ENCODE measurements at places on chromosomes 16 and 17. TPM values are rescaled to one million over a fixed set of nuclear protein-coding genes. Genes with fewer than 3 reads are reported as not detected.

DNA sequence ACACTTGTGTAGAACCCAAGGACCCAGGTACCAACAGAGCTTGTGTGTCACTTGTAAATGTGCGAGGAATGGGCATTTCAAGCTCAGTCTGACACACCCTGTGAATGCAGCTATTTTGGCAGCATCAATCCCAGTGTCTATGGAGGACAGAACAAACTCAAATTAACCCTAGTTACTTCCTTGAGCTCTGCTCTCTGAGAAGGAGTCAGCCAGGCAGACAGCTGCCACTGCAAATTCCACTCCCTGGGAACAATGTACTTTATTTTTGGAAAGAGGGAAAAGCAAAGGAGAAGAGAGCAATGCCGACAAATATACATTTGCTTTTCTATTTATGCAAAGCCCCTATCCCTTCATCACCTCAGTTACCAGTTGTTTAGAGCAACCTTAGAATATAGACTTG is 48.4 kb upstream of the NOG start:
- H3K27me3 ChIP-seq = no peaks in the 10 kb centered on the region
- H3K4me3 ChIP-seq = no peak overlapping the region
- H3K4me1 ChIP-seq = peaks cover 8% of the 10 kb centered on the region
- H3K36me3 ChIP-seq = no peaks in the 10 kb centered on the region
- DNase-seq = no peak
- H3K27ac ChIP-seq = no peak overlapping the region

GRCh38 chr16:82111944-82112343 is 58.1 kb downstream of the MPHOSPH6 start:
- no peaks in the 10 kb centered on the region for H3K36me3 ChIP-seq
- no peak overlapping the region for H3K27ac ChIP-seq
- no peaks in the 10 kb centered on the region for H3K4me1 ChIP-seq
- DNase-seq = no peak
- H3K27me3 ChIP-seq = no peaks in the 10 kb centered on the region
- no peak overlapping the region for H3K4me3 ChIP-seq

The APOBR gene
- not detected for total RNA-seq

DNA sequence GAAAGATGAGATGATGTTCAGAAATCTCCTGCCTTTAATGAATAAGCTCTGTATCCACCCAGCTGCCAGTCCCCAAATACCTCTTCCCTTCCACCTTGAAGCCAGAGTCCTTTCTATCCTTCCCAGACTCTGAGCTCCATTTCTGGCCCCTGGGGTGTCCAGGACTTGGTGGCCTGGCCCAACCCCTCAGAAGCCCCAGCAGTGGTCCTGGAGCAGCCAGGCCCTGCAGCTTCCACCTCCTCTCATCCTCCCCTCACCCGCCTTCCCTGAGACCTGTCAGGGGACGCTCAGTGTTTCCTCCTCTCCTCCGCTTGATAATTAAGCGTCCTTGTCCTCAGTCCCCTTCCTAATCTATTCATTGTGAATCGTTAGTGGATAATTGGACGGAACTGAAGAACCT is 95.2 kb upstream of the CCL1 start:
- H3K36me3 ChIP-seq = no peaks in the 10 kb centered on the region
- no peaks in the 10 kb centered on the region for H3K4me1 ChIP-seq
- DNase-seq = no peak
- no peaks in the 10 kb centered on the region for H3K27me3 ChIP-seq
- H3K4me3 ChIP-seq = no peak overlapping the region

DNA sequence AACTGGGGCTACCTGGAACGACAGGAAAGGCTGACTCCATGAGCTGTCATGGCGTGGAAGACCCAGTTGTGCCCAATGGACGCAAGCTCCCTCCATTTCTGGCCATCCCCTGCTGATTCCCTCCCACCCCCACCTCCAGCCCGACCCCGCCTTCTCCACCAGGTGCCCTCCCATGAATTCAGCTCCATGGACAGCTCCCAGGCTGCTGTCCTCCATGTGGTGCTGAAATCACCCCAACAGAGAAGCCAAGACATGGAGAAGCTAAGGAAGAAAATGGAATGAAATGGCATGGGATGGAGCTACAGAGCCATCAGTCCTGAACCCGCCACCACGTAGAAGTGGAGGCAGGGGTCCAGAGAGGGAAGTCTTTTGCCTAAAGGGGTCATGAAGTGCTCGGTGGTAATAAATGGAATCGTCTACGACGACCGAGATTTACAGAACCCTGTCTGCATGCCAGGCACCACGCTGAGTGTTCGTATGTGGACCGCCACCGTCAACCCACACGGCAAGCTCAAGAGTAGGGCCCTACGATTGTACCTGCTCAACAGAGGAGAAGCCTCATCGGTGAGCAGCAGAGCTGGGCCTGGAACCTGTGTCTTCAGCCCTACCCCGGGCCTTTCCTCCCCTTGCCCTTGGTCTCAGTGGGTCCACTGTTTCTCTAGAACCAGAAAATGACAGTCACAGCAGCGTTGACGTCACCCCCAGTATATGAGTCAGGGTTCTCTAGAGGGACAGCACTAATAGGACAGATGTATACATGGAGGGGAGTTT is 9.3 kb upstream of the ZC3H18 start:
- H3K27me3 ChIP-seq = no peaks in the 10 kb centered on the region
- H3K4me1 ChIP-seq = peaks cover 6% of the 10 kb centered on the region
- H3K27ac ChIP-seq = no peak overlapping the region

GRCh38 chr16:21602785-21603184 is 3.4 kb downstream of the METTL9 start:
- H3K36me3 ChIP-seq = peaks cover 14% of the 10 kb centered on the region
- H3K27ac ChIP-seq = no peak overlapping the region
- peaks cover 7% of the 10 kb centered on the region for H3K4me1 ChIP-seq
- no peak overlapping the region for H3K4me3 ChIP-seq

- no peak overlapping the region for H3K4me3 ChIP-seq
- peaks cover 8% of the 10 kb centered on the region for H3K4me1 ChIP-seq
- H3K36me3 ChIP-seq = peaks cover 7% of the 10 kb centered on the region
- no peaks in the 10 kb centered on the region for H3K27me3 ChIP-seq
These were observed 4.1 kb upstream of the WSB1 start for GRCh38 chr17:27289856-27290255.

DNA sequence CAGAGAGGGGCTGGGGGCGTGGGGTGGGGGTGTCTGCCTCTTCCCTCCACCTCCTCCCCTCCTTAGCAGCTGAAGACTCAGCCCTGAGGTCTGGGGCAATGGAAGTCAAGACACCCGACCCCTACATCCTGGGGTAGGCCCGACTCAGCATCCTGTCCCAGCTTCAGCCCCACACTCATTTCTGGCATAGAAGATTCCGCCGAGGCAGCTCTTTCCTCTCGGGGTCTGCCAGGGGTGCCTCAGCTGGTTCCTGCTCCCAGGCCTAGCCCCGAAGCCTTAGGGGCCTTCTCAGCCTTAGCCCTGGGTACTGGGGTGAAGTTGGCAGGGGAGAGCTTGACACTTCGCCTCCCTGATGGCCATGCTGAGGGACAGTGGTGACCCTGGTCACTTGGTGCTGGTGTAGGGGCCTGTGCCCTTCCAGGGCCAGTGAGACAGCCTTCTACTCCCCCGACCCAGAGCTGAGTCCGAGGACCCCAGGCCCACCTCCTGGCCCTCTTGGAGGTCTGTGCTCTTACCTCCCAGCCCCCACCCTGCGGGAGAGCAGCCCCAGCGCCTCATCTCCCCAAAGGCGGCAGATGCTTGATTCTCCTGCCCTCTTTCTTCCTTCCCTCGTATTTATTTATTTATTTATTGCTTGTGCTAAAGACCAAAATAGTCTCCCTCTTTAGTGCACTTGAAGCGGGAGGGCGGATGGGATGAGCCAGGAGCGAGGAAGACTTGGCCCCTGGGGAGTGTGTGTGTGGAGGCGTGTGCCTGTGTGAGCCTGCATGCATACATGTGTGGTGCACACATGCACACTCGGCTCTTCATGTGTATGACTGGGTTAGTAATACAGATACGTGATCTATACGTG is 42.5 kb downstream of the KCNJ12 start:
- no peaks in the 10 kb centered on the region for H3K4me1 ChIP-seq
- no peaks in the 10 kb centered on the region for H3K27me3 ChIP-seq
- no peak overlapping the region for H3K27ac ChIP-seq
- H3K36me3 ChIP-seq = no peaks in the 10 kb centered on the region
- no peak for DNase-seq

- no peak for DNase-seq
- H3K4me1 ChIP-seq = no peaks in the 10 kb centered on the region
- H3K36me3 ChIP-seq = no peaks in the 10 kb centered on the region
- no peak overlapping the region for H3K4me3 ChIP-seq
- peaks cover 2% of the 10 kb centered on the region for H3K27me3 ChIP-seq
These were observed 62.2 kb downstream of the CACNG5 start for GRCh38 chr17:66897141-66897540.

DNA sequence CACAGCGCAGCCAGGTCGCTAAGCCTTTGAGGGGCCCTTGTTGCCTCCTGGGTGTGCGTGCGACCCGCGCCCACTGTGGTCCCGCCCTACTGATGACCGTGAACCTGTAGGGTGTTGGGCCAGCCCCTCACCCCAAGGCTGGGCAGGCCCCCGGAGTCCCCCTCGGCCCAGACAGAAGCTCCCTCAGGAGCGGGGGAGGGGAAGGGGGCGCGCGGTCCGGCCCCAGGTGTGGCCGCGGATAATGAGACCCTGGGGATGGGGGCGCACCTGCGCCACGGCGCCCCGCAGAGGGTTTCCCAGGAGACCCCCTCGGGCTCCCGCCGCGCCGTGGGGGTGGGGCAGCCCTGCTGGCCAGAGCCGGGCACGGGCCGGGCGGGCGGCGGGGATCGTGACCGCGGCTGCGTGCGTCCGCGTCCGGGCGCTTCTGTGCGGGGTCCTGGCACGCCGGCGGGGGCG is 358 bp upstream of the ARHGDIG start:
- peaks cover 48% of the 10 kb centered on the region for H3K27me3 ChIP-seq
- no peak overlapping the region for H3K27ac ChIP-seq
- H3K36me3 ChIP-seq = no peaks in the 10 kb centered on the region
- H3K4me1 ChIP-seq = no peaks in the 10 kb centered on the region

The RAB26 gene
- not detected for total RNA-seq

DNA sequence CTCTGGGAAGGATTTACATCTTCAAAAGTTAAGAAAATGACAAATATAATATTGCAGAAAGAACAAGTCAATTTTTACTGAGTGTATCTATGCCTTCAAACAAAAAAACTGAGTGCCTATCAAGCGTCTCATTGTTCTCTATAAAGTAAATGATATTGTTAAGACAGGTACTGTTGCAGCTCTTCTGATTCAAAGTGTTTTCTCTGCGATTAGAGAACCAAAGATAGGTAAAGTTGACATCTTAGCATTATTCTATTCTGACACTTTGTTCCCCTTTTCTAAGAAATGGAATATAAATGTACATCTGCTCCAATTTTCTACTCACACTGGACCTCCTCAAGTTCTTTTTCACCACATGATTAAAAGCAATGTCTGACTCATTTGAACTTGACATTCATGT is 1317.7 kb downstream of the CDH11 start:
- no peak overlapping the region for H3K4me3 ChIP-seq
- no peaks in the 10 kb centered on the region for H3K36me3 ChIP-seq
- no peak for DNase-seq
- no peak overlapping the region for H3K27ac ChIP-seq
- no peaks in the 10 kb centered on the region for H3K4me1 ChIP-seq

DNA sequence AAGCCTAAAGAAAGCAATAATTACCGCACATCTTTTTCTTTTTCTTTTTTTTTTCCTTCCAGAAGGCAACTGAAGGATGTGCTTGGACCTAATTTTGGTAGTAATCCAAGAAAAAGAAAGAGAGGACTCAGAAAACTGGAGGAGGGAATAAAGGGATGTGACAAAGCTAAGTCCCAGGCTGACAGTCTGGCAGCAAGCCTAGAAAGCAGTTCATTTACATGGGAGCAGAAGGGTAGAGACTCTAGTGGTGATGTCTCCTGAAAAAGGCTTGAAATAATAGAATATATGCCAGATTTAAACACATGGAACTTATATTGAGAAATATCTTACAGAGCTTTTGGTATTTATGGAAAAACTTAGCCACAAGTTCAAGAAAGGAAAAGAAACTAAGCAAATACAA is 101.0 kb upstream of the SHISA6 start:
- no peaks in the 10 kb centered on the region for H3K27me3 ChIP-seq
- H3K36me3 ChIP-seq = no peaks in the 10 kb centered on the region
- H3K4me3 ChIP-seq = no peak overlapping the region
- no peaks in the 10 kb centered on the region for H3K4me1 ChIP-seq

- H3K4me1 ChIP-seq = peaks cover 37% of the 10 kb centered on the region
- H3K27ac ChIP-seq = no peak overlapping the region
- H3K4me3 ChIP-seq = no peak overlapping the region
- no peak for DNase-seq
- no peaks in the 10 kb centered on the region for H3K36me3 ChIP-seq
These were observed 18.5 kb downstream of the ARL4D start for GRCh38 chr17:43416998-43417890.

The SEZ6L2 gene
- 13.8 TPM for total RNA-seq

The PIGW gene
- 3.4 TPM for total RNA-seq

GRCh38 chr17:7296189-7296861 is 1.9 kb upstream of the YBX2 start:
- no peak overlapping the region for H3K4me3 ChIP-seq
- peak; percentile 80 for DNase-seq
- peaks cover 19% of the 10 kb centered on the region for H3K4me1 ChIP-seq
- no peaks in the 10 kb centered on the region for H3K36me3 ChIP-seq
- peaks cover 42% of the 10 kb centered on the region for H3K27me3 ChIP-seq

DNA sequence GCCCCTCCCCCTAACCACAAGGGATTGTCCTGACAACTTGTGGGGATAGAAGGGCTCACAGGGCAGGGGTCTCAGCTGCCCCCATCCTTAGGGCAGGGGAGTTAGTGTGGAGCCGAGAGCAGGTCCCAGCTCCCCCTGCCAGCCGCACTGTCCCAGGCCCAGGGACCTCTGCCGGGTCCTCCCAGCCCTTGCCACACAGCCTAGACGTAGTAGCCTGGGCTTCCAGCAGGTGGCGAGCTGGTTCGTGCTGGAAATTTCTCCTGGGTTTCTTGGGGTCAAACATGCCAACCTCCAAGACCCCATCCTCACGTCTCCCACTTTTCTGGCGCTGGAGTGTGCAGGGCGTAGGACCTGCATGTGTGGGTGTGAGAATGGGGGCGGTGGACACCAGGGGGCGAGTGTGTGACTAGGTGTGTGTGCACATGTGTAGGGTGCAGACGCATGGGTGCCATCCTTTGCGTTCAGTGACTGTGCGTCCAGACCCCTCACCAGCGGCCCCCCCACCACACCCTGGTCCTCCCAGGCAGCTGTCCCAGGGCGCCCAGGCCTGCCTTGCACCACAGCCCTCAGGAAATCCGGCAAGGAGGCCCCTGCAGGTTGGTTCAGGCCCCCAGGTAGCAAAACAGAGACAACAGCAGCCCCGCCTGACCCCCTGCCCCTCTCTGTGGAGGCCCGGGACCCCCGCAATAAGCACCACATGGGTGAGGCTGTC is 29.5 kb downstream of the SBK1 start:
- H3K4me3 ChIP-seq = no peak overlapping the region
- peak; percentile 26 for DNase-seq
- H3K27me3 ChIP-seq = no peaks in the 10 kb centered on the region
- H3K27ac ChIP-seq = no peak overlapping the region
- H3K36me3 ChIP-seq = no peaks in the 10 kb centered on the region

GRCh38 chr17:66006654-66007053 is 185.3 kb downstream of the CEP112 start:
- no peaks in the 10 kb centered on the region for H3K36me3 ChIP-seq
- H3K4me3 ChIP-seq = no peak overlapping the region
- H3K27me3 ChIP-seq = no peaks in the 10 kb centered on the region
- H3K27ac ChIP-seq = no peak overlapping the region

All from SJSA1 (cell line).